ENCODE measurements at places on chromosomes 2 and 18.
A peak's percentile ranks its signal among the peaks of the same experiment; 100 is the strongest.

GRCh38 chr18:11081009-11081532 lies 68.3 kb downstream of the PIEZO2 start:
- no peak for DNase-seq

- no peak for DNase-seq
Observed at GRCh38 chr2:100757621-100758394, 62.1 kb upstream of the NPAS2 start.

DNA sequence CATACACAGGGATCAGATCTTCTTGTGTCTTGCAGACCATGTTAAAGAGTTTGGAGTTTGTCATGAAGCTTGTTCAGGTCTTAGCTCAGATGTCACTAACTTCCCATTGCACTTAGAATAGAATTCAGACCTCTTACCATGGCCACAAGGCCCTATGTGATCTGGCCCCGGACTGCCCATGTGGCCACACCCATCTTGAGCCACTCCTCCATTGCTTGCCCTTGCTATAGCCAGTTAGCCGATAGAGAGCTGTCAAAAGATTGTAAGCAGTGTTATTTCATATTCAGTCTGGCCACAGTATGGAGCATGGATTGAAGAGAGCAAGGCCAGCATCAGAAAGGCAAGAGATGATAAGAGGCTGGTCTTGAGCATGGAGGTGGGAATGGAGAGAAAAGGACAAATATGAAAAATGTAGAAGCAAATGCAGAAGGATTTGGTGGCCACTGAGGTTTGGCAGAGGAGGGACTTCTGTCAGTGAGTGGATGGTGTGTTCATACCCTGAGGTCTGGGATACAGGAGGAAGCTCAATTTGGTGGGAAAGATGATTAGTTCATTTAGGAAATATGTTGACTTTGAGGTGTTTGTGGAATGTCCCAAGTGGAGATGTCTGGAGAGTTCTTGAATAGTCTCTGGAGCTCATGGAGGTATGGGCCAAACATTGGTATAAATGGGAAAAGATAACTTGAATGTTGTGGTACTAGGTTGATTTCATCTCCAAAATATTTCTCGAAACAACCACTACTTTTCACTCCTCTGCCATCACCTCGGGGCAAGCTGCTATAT lies 10.6 kb downstream of the DGUOK start:
- no peak for DNase-seq

DNA sequence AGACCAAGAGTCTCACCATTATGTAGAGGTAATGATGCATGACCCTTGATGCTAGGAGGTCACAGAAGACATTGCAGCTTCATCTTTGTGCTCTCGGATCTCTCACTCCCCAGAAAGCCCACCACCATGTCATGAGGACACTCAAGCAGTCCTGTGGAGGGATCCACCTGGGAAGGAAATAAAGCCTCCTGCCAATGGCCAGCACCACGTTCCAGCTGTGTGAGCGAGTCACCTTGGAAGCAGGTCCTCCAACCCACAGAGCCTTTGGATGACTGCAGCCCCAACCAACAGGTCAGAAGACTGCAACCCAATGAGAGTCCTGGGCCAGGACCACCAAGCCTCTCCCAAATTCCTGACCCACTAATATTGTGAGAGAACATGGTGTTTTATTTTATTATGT lies 38.4 kb downstream of the CYP26B1 start:
- DNase-seq: no peak

DNA sequence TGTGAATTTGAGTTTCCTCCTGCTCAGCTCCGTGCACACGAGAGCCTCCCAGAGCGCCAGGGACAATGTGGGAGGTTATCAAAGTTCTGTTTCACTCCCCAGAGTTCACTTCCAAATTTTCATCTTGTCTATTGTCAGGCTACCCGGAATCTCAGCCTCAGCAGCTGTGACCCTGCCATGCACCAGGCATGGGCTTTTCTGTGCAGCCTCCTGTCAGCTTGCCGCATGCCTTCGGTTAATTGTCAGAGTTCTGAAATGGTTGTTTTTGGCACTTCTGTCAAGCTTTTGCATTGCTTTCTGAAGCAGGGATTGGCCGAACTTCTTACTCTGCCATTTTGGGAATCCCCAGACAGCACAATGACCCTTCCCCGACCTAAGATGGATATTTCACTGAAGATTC lies 60.4 kb downstream of the SH3YL1 start:
- no peak for DNase-seq

- no peak for DNase-seq
Observed at GRCh38 chr18:11289248-11289647, 139.9 kb upstream of the PIEZO2 start.

GRCh38 chr2:25543939-25544338 lies 129.4 kb downstream of the DTNB start:
- no peak for DNase-seq

- no peak for DNase-seq
Observed at GRCh38 chr2:142165790-142166189, 35.0 kb upstream of the LRP1B start.

DNA sequence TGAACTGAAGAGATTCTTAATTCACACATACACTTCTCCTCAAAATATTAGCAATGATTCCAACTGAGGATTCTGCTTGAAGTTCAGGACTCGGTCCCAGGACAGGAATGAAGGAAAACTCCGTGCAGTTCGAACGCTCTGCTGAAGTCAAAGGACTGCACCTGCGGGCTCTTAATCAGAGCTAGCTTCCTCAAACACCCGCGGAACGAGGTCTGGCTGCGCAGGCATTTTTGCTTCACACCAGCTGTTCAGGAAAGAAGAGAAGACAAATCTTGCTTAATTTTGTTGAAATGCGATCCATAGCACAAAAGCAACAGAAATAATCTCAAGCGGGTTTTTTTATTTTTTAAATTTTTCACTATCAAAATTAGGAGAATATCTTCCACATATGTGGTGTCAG lies 175.6 kb downstream of the LAMA1 start:
- no peak for DNase-seq

DNA sequence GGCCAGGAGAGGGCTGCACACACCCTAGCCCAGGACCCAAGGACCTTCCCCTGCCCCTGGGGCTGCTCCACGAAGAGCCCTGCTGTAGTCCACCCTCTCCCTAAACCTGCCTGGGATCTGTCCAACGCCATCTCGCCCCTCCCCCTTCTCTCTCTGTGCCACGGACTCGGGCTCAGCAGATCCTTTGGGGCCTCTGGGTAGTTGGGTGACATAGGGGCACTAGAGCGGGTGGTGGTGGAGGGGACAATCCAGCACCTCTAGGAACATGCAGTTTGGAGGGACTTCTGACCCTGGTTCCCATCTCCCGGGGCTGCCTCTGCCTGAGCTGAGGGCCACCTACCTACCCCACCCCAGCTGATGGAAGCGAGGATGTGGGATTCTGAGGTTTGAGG lies 7.3 kb upstream of the CRYBA2 start:
- DNase-seq: no peak

DNA sequence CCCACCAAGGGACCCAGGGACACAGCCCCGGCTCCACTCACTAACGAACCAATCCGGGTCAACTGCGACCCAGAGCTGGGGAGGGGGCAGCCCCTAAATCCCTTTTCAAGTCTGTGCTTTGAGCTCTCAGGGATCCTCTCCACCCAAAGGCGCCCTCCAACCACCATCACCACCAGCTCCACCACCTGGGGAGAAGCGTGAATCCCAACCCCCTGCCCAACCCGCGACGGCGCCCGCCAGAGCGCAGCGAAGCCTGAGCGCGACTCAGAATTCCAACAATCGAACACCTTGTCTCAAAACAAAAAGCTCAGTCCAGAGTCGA lies 497 bp downstream of the DSC3 start:
- no peak for DNase-seq

- DNase-seq: no peak
Observed at GRCh38 chr2:136168720-136169119, 50.8 kb upstream of the CXCR4 start.

DNA sequence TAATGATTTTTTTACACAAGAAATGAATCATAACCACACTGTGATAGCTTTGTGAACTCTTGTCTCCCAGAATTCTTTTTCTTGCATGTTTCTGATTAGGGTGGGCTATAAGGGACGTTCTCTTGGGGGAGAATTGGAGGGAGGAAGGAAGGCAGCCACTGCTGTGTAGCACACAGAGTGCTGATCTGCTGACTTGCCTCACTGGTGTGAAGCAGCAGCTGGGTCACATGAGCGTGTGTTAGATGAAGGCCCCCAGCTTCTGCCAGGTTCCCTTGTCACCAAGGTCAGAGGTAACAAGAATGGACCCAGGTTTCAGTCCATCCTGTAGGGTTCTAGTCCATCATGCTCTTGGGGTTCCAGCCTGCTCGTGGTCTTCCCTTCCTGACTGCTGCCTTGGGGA lies 107.4 kb upstream of the GLI2 start:
- no peak for DNase-seq

- no peak for DNase-seq
Observed at GRCh38 chr2:139394801-139395200, 614.6 kb upstream of the NXPH2 start.

GRCh38 chr2:223947711-223948205 lies 2.6 kb upstream of the WDFY1 start:
- DNase-seq: no peak

- DNase-seq: peak; percentile 7
Observed at GRCh38 chr2:100895402-100895801, 75.5 kb downstream of the NPAS2 start.

DNA sequence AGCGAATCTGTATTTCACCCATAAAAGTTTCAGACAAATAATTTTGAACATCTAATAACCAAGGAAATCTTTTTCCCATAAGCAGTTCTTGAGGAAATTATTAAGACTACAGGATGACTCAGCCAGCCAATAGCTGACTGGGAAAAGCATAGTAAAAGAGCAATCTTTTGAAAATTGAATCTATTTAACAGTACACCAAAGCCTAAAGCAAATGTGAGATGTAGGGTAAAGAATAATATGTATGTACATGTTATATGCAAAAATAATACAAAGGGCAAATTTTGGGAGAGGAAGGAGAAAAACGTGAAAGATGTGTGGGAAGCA lies 12.6 kb upstream of the KDSR start:
- no peak for DNase-seq

DNA sequence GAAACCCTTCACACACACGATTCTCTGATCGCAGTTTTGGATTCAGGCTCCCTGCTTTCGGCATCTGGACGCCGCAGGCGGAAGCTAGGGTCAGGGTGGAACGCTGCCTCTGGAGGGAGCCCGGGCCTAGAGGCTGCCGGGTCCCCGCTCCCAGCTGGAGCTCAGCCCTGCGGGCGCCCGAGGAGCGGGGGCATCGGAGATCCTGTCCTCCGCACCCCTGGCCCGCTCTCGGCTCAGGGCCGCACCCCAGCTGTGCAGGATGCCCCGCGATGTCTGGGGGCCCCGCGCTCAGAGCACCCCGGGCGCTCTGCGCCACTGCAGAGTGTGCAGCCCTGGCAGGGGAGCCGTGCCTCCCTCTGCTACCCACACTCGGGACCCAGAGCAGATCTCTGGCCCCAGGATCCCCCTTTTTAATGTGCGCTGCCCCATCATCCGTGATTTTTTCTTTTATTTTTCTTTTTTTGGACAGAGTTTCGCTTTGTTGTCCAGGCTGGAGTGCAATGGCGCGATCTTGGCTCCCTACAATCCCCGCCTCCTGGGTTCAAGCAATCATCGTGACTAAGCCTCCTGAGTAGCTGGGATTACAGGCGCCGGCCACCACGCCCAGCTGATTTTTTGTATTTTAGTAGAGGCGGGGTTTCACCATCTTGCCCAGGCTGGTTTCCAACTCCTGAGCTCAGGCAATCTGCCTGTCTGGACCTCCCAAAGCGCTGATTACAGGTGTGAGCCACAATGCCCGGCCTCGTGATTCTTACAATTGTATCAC lies 54.8 kb upstream of the TUBA3E start:
- no peak for DNase-seq

DNA sequence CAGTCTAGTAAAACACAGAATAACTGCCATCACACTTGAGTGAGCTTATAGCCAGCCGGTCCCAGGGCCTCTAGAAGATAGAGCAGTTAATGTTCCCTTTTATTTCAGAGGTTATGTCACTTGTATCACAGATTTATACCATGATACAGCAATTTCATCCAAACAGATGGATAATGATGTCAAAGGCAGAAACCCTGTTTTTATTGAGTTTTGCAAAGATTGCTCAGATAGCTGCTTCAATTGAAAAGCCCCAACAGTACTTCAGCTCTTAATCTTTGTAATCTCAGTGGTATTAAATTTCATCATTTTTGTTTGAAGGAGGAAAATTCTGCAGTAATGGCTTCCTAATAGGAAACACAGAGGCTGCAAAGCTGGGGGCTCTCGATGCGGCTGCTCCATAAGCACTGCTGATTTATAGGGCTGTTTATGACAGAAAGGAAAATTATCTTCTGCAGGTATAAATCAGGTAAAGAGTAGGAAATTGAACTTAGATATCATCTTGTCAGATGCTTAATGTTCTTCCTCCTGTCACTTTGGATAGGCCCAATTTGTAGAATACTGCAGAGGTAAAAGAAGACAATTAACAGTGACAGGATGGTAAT lies 112.3 kb downstream of the LNPK start:
- DNase-seq: no peak

- no peak for DNase-seq
Observed at GRCh38 chr2:149200109-149200520, 130.3 kb upstream of the LYPD6 start.

- no peak for DNase-seq
Observed at GRCh38 chr2:157460384-157460837, 16.5 kb upstream of the CYTIP start.

GRCh38 chr18:56787390-56787789 lies 136.2 kb downstream of the WDR7 start:
- no peak for DNase-seq

DNA sequence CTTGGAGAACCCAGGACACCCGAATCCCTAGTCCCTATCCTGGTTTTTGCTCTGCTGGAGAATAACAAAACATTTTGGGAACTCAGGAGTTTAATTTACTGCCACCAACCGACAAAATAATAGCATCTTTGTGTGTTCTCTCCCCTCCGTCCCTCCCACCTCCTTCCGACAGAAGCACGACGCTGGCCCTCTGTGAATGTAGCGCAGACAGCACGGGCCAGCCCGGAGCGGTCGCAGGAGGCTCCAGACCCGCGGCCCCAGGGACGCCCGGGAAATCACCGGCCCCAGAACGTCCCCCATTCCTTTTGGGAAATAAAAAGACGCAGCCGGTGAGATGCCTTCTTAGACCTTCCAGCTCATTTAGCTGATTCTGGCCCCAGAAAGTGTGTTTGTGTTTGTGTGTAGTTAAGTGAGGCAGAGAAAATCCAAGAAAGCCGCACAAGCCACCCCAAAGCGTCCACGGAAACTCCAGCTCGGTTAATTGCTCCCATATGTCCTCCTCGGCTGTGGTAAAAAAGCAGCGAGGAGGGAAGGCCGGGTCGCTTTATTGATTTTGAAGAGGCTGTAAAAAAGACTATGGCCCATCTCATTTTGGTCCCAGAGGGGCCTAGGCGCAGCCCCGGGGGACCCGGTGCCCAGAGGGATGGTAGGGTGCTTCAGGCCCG lies 577 bp upstream of the TANC1 start:
- DNase-seq: no peak

- no peak for DNase-seq
Observed at GRCh38 chr2:128366713-128367511, 48.2 kb upstream of the HS6ST1 start.

- no peak for DNase-seq
Observed at GRCh38 chr2:218985325-218986091, 524 bp upstream of the FEV start.

DNA sequence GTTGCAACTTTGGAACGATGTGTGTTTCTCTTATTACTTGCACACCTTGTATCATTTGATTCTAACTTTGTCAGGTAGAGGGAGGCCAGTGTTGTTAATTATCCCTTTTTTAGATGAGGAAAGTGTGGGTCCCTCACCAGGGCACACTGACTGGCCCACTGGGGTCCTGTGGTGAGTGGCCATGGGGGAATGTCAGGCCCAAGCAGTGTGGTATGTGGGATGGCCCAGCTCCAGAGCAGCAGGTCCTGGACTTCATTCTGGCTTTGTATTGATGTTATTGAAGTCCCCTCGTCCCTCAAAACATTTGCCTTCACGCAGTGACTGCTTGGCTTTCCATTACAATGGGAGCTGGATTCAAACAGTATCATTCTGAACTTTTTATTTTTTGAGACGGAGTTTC lies 11.7 kb downstream of the NCK2 start:
- DNase-seq: no peak
